ENCODE measurements at places on chromosomes 2 and 18.

DNA sequence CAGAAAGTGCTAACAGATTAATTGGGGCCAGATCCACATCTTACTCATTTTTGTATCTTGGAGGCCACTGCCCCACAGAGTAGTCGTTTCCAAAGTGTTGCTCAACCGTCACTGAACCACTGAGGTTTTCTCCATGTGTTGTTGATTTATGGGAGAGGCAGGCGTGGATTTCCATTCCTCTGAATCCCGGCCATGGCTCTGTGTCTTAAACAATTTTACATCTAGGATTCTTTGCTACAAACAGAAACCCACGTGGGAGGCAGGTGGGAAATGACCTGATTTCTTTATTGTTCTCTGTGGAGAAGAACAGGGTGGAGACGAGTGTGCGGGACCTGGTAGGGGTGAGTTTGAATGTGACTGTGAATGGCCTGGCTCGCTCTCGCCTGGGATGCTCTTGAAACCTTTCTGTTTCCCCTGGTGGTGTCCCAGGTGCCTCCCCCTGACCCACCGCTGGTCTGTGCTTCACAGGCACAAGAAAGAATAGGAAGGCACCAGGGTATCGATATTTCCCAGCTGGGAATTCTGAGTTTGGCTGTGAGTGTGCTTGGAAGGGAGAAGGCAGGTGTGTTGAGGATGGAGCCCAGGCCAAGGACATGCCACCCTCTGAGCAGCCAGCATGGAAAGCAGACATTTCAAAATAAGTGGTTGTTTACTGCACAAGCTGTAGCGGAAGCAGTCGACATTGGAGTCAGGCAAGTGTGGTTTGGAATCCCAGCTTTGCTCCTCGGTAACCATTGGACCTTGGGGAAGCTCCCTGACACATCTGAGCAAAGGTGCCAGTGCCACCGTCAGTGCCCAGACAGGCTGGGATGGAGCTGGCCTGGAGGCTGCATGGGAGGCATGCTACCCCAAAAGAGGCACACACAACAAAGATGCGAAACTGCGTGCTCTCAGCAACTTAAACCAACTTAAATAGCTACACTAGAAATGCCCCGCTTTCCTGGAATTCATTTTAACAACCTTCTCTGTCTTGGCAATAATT lies 50.0 kb downstream of the LPIN1 start:
- DNase-seq, result no peak

GRCh38 chr2:15912203-15912602 lies 28.1 kb upstream of the MYCN start:
- peak; percentile 71 for DNase-seq

DNA sequence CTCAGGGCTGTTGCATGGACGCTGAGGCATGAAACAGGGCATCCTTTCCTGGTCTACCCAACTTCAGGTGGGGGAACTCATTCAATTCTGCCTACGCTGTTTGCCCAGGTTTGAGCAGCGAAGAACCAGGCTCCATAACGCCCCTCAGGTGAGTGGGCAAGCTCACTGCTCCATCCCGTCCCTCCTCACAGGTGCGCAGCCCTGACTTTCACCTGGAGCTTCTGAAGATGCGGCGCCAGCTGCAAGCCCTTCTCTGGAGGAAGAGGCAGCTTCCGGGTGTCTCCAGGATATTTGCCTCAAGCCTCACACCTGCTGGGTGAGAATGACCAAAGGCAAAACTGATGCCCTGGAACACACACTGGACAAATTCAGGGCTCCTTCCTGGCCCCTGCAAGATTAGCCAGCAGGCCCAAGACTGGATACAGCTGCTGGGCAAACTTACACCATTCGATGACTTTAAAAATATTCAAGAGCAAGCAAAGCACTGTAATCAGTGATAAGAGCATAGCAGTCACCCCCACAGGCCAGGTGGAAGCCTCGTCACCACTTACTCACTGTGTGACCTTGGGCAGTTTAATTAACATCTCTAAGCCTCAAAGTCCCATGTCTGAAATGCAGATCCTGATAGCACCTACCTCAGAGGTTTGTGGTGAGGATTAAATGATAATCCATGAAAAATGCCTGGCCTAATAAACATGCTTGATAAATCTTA lies 97.7 kb downstream of the GYPC start:
- no peak for DNase-seq

- no peak for DNase-seq
Measured at GRCh38 chr18:50769463-50769862, 50.4 kb downstream of the MRO start.

GRCh38 chr2:223832241-223832903 lies 5.0 kb downstream of the AP1S3 start:
- DNase-seq, result peak; percentile 34

GRCh38 chr2:173553593-173553992 lies 198.9 kb downstream of the CDCA7 start:
- DNase-seq, result no peak
